ENCODE measurements at places on chromosomes 12 and 14.

- no peak for DNase-seq
Observed at GRCh38 chr14:34081576-34082136, 130.8 kb upstream of the EGLN3 start.

GRCh38 chr14:87935886-87936285 lies 57.1 kb downstream of the GALC start:
- DNase-seq, result no peak

- no peak for DNase-seq
Observed at GRCh38 chr12:42923583-42923982, 334.0 kb upstream of the PRICKLE1 start.

GRCh38 chr12:46459111-46459510 lies 86.5 kb upstream of the SLC38A2 start:
- DNase-seq, result no peak

- no peak for DNase-seq
Observed at GRCh38 chr12:75543529-75543928, 32.1 kb upstream of the KRR1 start.

- no peak for DNase-seq
Observed at GRCh38 chr12:108596854-108597558, 878 bp downstream of the TMEM119 start.

DNA sequence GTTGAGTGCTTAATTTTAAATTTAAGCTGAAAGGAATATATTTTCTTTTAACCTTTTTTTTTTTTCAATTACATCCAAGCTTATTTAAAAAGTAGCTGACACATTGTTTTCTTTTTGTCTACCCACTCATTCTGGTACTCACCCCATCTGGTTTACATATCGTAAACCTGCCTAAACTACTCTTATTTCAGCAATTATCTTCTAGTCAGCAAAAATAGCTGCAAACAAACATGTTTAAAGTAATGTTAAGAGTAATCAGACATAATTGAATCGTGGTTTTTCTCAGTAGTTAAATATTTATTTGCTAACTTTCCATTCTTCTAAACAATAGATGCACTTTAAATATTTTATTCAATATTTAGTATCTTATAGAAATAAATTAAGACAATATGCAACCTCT lies 492.7 kb upstream of the MGAT4C start:
- DNase-seq, result no peak

GRCh38 chr14:69713993-69714679 lies 52.8 kb upstream of the SRSF5 start:
- DNase-seq, result no peak

GRCh38 chr12:104605685-104606084 lies 148.9 kb downstream of the CHST11 start:
- DNase-seq, result peak; percentile 11

DNA sequence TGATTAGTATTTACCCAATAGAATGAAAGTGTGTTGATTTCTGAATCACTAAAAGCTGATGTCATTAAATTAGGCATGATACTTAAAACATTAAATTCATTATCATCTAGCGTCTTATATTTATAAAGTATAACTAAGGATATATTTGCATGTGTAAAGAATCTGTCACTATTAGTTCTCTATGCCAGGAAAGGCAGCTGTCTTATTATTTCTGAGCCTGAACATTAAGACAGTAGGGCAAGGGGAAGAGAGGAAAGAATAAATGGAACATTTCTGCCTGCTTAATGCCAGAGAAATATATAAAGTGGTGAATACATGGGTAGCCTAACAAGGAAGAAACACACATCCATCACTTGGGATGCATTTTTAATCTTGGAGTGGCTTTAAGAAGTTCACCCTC lies 965.1 kb upstream of the TMEM132C start:
- no peak for DNase-seq

DNA sequence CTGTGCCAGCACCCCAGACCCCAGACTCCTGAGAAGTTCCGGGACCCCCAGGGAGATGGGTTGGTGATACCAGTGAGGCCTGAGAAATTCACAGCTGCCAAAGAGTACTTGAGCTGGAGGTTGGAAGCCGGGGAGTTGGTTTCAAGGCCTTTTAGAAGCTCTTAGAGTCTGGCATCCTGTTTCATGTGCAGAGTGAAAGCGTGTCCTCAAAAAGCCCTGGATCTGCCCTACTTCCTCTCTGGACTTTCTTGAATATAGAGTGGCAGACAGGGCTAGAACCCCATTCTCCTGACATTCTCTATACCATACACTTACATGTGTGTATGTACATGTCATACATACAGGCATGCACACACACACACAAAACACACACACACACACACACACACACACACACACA lies 31.3 kb upstream of the PPM1A start:
- DNase-seq, result no peak

DNA sequence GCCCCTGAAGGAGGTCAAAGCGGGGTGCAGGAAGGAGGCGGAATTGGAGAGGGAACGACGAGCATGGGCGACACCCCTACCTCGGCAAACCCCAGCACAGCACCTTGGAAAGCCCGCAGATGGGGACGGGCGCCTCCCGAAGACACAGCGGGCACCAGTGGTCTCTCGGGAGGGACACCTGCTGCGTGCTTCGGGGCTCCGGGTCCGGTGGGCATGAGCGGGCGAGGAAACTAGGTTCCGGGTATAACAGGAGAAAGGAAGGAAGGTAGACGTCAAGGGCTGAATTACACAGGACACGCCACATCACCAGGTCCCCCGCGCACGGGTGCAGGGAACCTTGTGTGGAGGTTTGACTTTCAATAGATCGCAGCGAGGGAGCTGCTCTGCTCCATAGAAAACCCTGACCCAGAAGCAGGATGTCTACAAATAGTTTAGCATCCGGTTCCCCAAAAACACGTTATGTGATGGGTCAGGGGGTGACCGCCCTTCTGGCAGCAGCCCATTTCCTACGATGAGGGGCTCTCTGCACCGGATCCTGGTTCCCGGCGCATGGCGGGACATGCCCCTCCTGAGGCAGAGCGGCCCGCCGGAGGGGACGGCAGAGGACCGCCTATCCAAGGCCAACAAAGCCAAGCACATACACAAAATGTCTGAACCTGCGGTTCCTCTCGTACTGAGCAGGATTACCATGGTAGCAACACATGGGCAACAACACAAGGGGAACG lies 196.9 kb downstream of the ALG10 start:
- DNase-seq, result no peak

DNA sequence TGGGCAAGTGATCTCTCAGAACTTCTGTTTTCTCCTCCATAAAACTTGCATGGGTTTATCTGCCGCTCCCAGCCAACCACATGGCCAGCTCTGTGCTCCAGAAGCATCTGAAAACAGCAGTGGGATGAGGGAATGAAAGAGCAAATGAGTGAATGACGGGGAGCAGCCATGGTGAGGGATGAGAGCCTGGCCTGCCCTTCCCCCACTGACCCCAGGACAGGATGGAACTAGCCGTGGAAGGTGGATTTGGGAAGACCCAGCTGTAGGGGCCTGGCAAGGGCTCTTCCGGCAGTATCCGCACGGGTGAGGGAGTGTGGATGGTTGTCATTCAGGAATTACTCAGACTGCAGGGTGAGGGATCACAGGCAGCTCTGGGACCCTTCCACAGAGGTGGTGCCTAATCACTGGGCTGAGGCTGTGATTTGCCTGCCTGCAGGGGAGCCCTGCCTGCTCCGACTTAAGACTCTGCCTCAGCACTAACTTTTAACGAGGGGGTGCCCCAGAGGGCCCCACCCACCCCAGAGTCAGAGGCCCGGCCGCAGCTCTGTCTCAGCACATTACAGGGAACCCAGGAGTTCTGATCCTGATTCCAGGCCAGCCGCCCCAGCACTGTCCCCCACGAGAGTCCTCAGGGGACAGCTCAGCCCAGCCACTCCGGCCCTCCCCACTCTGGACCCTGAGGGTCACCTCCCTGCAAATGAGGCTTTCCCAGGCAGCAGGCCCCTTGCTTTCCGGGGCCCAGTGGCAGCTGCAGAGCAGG lies 136.8 kb upstream of the C14orf180 start:
- no peak for DNase-seq

DNA sequence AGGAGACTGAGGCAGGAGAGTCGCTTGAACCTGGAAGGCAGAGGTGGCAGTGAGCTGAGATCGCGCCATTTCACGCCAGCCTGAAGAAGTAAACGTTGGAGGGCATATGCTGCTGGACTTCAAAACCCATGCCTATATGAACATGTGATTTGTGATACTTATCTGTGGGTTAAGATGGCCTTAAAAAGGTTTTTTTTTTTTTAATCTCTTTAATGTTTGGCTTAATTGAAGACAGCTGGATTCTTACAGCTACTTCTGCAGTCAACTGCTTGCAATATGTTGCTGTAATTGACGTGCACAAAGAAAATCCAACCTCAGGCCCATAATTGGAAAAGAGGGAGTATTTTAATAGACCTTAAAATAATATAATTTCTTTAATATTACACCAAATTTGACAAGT lies 1.5 kb upstream of the B3GNT4 start:
- no peak for DNase-seq

GRCh38 chr12:12427568-12427967 lies 70.7 kb downstream of the BORCS5 start:
- no peak for DNase-seq

DNA sequence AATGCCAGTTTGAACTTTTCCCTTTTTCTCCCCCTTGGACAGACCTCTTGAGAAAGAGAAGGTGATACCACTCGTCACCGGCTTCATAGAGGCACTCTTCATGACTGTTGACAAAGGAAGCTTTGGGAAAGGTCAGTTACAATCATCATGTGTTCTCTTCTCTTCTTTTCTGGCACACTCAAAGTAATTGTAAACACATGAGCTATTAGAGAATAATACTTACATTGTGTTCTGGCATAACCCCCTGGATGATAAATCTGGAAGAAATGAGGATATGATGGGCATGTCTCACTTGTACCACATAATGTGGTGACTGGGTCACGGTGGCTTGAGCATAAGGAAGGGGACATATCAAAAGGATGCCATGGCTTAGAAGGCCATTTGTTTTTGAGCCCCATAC lies 20.0 kb downstream of the UTP20 start:
- DNase-seq, result no peak

DNA sequence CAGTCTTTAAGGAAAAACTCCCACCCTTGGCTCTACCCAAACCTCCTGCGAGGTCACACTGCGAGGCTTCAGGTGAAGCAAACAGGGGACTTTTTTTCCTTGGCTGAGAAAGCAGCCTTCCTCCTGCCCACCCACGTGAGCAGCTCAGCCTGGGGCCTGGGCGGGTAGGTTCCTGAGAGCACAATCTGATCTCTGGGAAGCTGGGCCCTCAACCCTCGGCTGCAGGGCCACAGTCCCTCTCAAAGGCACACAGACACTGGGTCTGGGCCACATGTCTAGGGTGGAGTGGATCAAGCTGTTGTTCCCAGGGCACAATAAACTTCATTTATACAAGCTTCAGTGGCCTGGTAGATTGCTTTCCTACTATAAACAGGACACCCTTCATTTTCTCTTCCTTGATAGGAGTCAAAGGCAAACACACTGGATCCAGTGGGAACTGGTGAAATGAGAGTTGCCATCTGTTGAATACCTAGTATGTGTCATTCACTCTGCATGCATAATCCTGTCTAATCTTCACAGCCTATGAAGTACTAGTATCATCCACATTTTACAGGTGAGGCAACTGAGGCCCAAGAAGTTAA lies 41.3 kb upstream of the PNMA1 start:
- DNase-seq, result peak; percentile 24

DNA sequence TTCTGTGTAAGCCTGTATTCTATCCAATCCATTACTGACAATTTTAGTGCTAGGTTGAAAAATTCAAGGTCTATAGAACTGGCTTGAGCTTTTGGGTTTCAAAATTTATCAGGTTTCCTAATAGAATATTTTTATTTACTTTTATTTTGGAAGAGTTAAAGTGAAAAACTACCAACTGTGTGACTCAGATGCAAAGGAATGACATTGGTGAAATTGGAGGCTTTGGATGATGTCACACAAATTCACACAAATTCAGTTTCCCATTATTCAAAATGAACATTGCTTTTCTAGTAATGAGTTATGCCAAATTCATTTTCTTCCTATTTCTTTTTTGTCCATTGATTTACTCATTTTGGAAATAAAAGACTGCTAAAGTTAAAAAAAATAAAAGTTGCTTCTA lies 186.9 kb downstream of the ALX1 start:
- DNase-seq, result no peak

- DNase-seq, result no peak
Observed at GRCh38 chr12:51098611-51099010, 15.2 kb upstream of the CSRNP2 start.

DNA sequence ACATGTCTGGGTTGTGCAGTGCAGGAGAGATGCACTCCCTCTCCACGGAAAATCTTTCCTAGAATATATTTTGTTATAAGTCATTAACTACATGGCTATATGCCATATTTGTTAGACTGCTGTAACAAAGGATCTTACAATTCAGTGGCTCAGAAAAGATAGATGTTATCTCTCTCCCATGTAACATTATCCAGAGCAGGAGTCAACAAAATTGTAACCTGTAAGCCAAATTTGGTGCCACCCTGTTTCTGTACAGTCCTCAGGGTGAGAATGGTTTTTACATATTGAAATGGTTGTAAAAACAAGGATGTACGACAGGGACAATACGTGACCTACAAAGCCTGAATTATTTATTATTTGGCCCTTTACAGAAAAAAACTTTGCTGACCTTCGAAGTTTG lies 155.5 kb downstream of the KIF21A start:
- DNase-seq, result no peak

- no peak for DNase-seq
Observed at GRCh38 chr12:56267443-56268071, 815 bp downstream of the COQ10A start.
